Fibroblast of skin of right quadriceps (primary cell): ENCODE measurements at places on chromosomes 3 and 15.
A peak's percentile ranks its signal among the peaks of the same experiment; 100 is the strongest.

DNA sequence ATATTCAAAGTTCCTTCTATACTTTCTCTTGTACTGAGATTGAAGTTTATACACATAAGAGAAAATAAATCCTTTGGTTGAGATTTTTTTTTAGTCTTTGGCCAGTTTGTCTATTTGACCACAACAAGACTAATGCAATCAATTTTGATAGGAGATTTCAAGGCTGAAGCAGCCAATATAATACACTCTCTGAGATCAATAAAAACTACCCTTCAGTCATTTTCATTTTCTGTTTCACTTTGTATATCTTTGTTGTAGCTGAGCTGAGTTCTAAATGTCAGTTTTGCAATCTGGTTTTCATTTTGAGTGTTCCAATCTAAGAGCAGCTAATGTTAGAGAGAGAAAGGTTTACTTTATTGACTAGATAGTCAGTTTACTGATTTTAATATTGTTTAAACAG, 623.8 kb upstream of the ROBO1 start:
- no peak for DNase-seq

DNA sequence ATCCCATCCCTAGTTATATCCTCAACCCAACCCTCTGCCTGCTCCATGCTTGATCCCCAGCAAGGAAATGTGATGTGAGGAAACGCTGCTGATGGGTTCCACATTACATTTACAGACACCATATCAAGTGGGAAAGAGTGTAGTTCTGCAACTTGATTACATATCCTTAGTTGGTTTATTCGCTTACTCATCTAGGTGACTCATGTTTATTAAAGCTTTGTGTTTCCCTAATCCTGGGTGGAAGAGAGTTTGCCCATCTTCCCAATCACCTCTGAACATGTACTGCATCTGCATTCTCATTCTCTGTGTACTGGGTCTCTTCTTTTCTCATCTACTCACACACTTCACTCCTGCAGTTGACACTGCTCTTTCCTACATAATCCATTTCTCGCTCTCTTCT, 91.7 kb upstream of the PDZRN3 start:
- peak; percentile 64 for DNase-seq

DNA sequence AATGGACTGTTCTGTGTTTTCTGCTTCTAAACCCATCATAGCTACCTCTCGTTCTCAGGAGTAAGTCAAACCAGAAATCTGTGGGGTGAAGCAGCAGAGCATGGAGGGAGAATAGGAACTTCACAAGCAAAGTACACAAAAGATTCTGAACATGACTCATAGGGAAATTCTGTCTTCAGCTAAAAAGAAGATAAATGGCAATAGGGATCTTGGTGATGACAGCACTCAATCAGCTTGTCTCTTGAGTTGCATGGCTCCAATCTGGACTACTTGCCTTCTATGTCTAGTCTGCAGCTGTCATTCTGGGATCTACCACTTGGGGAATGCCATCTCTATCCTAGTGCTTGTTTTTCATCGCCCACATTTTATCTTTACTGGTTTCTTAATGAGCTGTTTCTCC, 13.5 kb upstream of the GRAMD1C start:
- peak; percentile 28 for DNase-seq

- no peak for DNase-seq
Measured at GRCh38 chr3:73179601-73180000, 118.1 kb downstream of the EBLN2 start.

- DNase-seq, result no peak
Measured at GRCh38 chr3:51709675-51710074, 2.8 kb downstream of the GRM2 start.

DNA sequence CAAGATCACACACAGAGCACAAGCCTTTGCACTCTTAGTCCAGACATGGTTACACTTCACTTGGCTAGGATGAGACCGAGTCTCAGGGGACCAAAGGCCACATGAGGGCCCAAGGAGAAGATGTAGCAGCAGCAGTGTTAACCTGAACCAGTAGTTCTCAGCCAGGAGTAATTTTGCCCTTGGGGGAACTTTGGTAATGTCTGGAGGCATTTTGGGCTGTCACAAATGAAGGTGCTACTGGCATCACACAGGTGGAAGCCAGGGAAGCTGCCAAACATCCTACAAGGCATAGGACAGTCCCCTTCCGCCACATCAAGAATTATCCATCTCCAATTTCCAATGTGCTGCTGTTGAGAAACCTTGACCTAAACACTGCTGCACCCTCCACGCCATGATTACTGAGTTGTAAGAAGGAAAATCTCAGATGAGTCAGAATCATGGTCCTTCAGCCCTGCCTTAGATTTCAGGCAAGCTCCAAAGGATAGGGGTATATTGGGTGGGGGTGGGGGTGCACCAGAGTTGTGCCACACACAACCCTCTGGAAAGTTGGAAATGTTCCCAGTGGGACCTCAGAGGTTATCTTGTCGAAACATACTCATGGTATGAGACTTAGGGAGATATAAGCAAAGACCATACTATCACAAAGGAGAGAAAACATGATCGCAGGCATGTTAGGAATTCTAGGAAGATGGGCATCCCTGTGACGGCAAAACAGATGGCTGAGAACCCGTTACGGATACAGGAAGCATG, 36.2 kb downstream of the SEMA5B start:
- no peak for DNase-seq

DNA sequence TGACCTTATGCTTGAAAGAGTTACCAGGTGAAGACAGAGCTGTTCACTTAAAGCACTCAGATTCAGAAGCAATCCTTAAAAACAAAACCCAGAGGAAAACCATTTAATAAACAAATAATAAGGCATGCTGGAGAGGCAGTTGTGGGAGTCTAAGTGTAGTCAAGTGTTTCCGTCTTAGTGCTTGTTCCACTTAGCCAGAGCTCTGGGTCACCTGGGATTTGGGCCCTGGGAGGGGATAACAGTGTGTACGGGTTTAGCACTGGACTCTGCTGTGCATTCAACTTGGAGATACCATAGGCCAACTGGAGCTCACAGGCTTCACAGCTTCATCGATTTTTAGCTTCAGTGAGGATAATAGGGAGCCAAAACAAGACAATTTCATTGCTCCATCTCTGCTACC, 444.6 kb downstream of the CNTN4 start:
- DNase-seq, result no peak

DNA sequence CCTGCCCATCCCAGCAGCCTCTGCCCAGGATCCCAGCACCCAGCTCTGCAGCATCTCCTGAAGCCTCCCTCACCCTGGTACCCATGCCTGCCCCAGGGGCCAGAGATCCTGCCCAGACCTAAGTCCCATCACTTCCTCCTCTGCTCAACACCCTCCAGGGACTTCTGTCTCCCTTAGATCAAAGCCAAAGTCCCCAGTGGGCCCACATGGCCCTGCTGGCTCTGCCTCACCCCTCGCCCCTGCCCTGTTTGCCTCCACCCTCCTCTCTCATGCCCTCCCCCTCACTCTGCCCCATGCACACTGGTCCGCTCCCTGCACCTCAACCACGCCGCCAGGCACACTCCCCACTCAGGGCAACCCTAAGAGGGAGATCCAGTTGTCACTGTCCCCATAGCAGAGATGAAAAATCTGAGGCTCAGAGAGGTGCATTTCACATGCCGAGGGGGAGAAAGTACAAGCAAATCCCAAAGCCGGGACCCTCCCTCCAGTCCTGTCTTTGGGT, 146.5 kb downstream of the NUP210 start:
- no peak for DNase-seq

- no peak for DNase-seq
Measured at GRCh38 chr3:174776636-174777035, 82.5 kb upstream of the NAALADL2 start.

DNA sequence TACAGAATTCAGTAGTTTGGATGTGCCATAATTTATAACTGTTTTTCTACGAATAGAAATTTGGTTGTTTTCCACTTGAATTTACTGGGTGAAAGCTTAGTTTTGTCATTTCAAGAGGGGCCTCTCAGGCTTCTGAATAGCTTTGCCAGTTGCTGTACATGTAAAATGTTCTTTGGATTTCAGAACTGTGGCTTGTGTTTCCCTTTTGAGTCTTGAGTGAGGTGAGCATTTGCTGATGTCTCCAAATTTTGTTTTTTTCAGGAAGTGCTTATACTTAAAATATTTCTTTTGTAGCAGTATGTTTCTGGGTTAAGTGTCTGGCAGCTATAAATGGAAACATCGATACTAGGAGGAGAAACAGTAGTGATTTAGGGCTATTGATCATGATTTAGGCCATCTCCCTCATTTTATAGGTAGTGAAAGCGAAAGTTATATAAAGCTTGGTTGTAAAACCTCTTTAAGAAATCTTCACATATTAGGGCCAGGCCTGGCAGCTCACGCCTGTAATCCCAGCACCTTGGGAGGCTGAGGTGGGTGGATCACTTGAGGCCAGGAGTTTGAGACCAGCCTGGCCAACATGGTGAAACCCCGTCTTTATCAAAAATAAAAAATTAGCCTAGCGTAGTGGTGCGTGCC, 9.2 kb upstream of the TRAK1 start:
- DNase-seq, result no peak

DNA sequence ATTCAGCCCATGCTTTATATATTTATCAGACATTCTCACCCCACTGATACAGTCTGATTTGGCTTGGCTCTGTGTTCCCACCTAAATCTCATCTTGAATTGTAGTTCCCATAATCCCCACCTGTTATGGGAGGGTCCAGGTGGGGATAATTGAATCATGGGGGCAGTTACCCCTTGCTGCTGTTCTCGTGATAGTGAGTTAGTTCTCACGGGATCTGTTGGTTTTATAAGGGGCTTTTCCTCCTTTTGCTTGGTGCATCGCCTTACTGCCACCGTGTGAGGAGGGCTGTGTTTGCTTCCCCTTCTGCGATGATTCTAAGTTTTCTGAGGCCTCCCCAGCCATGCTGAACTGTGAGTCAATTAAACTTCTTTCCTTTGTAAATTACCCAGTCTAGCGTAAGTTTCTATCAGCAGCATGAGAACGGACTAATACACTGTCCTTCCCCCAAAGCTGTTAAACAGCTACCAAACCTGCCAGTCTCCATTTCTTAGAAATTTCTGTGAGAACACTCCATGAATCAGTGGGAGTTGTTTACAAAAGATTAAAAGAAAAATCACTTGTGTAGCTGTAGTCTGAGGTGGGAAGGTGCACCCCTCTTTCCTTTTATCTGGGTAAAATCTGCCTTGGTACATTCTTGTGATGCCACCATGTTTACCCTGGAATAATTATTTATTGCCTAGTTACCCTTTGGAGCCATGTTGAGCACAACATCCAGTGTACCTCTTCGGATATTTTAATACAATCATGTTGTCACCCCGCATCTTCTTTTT, 160.5 kb downstream of the THSD4 start:
- no peak for DNase-seq

GRCh38 chr3:48607519-48607918, 1.9 kb downstream of the UQCRC1 start:
- DNase-seq, result no peak

- DNase-seq, result no peak
Measured at GRCh38 chr15:67180035-67180434, 74.4 kb downstream of the AAGAB start.

GRCh38 chr3:124336067-124336656, 344.2 kb upstream of the ROPN1 start:
- DNase-seq, result no peak

DNA sequence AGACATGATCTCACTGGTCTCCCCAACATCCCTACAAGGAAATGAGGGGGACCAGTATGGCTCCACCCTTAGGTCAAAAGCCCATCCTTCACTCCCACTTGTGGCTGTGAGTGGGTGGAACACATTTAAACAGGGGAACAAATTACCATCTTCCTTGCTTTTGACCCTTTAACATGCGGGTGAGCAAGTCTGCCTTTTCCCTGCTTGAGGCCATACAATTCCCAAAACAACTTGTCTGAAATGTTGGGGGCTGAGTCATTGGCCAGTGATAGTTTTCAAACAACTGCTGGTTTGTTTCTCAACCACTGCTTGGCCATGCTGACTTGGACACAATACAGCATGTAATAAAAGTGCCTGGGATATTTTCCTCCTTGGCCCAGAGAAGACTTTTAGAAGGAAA, 39.6 kb downstream of the COL8A1 start:
- peak; percentile 75 for DNase-seq

DNA sequence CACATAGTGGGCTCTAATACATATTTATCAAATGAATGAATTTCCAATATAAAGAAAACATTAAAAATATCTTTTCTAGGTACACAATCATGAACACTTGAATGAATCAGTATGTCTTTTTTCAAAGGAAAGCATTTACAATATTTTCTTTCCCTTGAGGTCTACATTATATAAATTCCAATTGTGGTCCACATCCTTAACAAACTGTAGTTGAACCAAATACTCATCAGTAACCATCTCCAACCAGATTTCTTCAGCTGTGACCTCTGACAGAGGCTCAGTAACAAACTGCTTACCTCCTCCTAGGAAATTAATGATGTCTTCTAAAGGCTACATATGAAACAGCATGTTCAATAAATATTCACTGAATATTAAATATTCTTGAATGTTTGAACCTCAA, 58.8 kb downstream of the CFAP20DC start:
- DNase-seq, result peak; percentile 24
